ENCODE measurements at places on chromosomes 5 and 9.

GRCh38 chr9:297104-297972 lies 82.7 kb downstream of the DOCK8 start:
- no peak for DNase-seq

GRCh38 chr5:154519359-154519758 lies 41.3 kb upstream of the HAND1 start:
- no peak for DNase-seq

GRCh38 chr9:33289936-33290246 lies 425 bp upstream of the NFX1 start:
- no peak for DNase-seq

- no peak for DNase-seq
These were observed 87.3 kb upstream of the PCSK5 start for GRCh38 chr9:75803130-75803529.

- no peak for DNase-seq
These were observed 18.0 kb downstream of the BARHL1 start for GRCh38 chr9:132600326-132600984.

DNA sequence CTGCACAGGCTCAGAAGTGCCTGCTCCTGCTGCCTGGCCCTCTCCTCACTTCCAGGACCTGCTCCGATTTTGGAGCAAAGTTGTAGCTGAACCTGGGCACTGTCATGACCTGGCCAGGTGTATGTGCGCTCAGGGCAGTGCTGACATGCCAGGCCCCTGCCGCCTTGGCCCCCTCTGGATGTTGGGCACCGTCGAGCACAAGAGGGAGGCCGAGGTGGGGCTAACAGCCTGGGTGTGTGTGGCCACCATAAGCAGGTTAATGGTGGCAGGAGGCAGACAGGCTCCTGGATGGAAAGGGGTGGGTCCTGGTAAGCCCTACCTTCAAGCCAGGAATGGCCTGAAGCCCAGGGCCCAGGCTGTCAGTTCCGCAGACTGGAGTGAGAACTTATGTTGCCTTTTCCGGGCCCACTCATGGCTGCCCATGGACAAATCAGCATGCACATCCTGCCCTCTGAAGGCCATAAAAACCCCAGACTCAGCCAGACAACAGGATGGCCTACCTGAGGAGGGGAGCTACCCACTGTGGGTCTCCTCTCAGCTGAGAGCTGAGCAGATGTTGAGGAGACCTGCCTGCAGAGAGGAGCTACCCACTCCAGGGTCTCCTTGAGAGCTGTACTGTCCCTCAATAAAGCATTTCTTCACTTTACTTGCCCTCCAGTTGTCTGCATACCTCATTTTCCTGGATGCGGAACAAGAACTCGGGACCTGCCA lies 66.2 kb downstream of the NACC2 start:
- no peak for DNase-seq

GRCh38 chr5:59039296-59040023 lies 456.6 kb downstream of the RAB3C start:
- peak; percentile 17 for DNase-seq

- no peak for DNase-seq
These were observed 90.4 kb downstream of the RIC1 start for GRCh38 chr9:5719100-5719926.

DNA sequence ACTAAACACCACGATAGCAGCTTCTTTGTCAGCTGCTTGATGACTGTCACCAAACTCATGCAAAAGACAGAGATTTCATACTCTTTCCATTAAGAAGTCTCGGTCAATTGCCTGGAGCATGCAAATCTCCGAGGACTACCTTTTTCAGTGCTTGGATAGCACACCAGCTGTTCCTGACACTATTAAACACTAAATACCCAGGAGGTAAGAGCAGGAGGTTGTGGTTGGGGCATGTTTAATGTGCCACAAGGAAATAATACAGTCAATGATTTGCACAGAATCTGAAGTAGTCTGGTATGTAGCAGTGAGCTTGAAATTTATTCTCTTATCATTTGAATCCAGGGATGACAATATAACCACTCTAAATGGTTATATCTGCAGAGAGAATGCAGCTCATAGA lies 996.2 kb downstream of the CDH12 start:
- no peak for DNase-seq

DNA sequence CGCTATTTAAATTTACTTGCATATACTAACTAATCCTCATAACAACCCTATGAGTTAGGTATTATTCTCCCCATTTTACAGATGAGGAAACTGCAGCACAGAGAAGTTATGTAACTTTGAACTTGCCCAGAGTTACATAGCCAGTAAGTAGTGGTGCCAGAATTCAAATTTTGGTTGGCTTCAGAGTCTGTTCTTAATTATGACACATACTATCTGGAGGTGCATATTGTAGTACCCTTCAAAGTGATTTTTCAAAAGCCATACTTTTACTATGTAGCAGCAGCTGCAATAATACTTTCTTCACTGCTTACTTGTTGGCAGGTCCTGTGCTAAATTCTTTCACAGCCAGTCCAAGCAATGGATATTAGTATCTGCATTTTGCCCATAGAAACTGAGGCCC lies 16.4 kb downstream of the MAN2A1 start:
- no peak for DNase-seq

- no peak for DNase-seq
These were observed 24.2 kb upstream of the HAPLN1 start for GRCh38 chr5:83744821-83745220.

DNA sequence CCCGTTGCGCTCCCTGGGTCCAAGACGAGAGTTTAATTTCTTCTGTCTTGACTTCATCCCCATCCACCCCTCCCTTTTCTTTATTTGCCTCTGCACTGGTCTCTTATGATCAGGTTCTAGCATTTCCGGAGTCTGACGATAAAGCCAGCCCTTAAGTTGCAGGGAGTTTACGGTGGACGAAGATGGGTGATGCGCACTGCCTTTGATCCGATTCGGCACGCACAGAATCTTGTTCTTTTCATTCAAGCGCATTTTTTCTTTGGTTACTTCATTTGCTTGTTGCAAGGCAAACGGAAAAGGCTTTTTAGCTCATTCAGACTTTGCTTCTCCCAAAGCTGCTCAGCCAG lies 488 bp upstream of the MCTP1 start:
- no peak for DNase-seq

DNA sequence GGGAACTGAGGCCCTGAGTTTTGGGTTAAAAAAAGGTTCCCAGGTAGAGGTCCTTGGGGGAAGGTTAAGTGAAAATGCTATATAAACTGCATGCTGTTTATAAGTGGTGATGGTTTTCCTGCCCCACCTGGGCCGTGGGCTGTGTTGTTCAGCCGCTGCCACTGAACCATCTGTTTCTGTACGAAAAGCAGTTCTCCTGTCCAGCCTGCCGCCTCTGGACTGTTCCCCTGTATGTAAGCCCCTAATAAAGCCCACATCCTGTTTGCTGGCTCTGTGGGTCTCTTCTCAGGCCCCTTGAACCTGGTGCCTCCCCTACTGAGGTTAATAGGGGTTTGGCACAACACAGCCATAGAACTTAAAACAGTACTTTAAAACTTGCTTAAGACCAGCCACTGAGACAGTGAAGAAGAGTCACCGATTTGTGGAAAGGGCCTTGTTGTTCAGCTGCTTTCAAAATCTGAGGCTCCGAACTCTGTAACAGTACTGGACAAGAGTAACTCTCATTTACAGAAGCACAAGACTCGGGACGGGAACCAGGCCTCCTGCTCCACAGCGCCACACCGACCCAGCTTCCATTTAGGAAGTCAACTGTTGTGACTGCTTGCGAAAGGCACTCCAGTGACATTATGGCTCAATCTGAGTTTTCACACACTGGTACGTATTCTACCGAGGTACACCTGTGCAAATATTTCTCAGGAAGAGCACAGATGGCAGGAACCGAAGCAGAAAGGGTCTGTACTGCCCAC lies 192.5 kb downstream of the CDK5RAP2 start:
- no peak for DNase-seq

- no peak for DNase-seq
These were observed 37.0 kb downstream of the IL31RA start for GRCh38 chr5:55888205-55888604.

DNA sequence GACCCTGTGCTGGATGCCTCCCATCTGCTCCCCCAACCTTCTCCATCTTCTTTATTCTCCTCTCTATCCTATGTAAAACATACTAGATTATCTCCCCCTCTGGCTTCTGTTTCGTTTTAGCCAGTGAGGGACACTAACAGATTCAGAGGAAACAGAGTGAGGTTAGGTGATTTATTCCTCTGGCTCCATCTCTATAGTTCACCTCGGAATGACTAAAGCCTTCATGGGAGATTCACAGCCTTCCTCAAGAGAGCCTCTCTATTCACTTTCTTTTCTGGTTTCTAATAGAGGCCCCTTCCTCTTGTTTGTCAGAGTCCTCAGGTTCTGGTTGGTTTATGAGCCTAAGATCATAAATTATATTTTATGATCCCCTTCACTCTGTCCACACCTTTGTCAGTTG lies 633.1 kb upstream of the TYRP1 start:
- no peak for DNase-seq

DNA sequence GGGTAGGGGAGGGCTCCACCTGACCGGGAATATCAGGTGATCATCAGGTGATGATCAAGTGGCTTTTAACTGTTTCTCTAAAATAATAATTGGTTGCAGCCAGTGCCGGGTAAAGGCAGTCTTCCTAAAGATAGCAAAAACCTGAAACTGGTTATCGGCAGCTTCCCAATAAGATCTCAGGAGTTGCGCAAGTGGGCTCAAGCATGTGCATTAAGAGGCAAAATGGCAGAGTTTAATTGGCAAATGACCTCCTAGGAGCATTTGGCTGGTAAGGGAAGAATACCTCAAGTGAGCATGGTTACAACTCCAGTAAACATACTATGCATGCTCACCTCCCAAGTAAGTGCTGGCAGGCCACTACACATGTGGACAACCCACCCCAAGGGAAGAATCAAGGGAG lies 4.2 kb downstream of the C1QTNF3 start:
- DNase-seq = no peak

DNA sequence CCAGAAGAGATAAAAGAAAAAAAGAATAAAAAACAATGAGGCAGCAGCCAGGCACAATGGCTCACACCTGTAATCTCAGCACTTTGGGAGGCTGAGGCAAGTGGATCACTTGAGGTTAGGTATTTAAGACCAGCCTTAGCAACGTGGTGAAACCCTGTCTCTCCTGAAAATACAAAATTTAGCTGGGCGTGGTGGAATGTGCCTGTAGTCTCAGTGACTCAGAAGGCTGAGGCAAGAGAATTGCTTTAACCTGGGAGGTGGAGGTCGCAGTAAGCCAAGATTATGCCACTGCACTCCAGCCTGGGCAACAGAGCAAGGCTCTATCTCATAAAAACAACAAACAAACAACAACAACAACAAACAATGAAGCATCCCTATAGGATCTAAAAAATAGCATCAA lies 121.5 kb downstream of the HMHB1 start:
- DNase-seq = no peak

GRCh38 chr9:113311961-113312360 lies 8.8 kb upstream of the RNF183 start:
- DNase-seq = no peak

GRCh38 chr9:112170235-112170634 lies 4.9 kb downstream of the SUSD1 start:
- no peak for DNase-seq

- DNase-seq = no peak
These were observed 46.8 kb downstream of the ITGA2 start for GRCh38 chr5:53035868-53036381.

GRCh38 chr5:150409638-150410523 lies 2.8 kb downstream of the CD74 start:
- DNase-seq = peak; percentile 87

GRCh38 chr5:270340-270739 lies 1.1 kb upstream of the PDCD6 start:
- DNase-seq = no peak

GRCh38 chr5:155895484-155895883 lies 431.5 kb upstream of the SGCD start:
- no peak for DNase-seq

DNA sequence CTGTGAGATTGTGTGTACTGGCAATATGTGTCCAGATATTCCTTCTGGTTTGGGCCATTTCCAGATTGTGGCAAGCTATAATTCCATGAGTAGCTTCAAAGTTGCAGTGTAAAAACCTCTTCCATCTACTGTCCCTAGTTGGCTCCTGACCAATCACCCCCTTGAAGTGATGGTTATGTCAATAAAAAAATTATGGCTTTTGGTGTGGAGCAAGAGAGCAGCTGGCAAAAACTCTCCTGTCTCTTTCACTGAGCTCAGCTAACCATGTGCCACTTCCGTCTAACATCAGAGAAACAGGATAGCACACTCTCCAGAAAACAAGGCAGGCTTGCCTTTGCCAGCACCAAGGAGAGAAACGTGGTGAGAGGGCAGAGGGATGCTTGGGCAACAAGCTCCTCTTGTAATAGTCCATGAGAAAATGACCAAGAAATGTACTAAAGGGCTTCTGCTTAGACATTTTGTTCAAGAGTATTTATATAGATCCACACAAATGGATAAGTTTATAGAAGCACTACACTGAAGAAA lies 914.4 kb upstream of the SEMA6A start:
- peak; percentile 76 for DNase-seq

DNA sequence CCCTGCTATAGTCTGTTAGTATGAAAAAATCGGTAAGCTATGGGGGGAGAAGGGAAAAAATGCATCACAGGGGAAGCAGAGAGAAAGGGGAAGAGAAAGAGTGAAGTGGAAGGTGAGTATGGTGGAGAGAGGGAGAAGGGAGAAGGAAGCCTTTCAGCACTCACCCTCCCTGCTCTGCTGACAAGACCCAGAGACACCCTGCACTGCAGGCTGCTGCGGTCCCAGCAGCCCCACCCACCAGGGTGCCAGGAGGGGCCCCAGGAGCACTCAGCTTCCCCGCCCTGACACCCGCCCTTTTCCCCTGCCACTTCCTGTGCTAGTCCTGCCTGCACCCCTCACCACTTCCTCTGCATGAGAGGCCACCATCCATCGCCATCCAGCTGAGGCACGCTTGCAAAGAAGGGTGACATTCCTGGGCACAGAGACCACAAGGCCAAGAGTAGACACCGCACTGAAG lies 12.7 kb downstream of the STK10 start:
- DNase-seq = no peak

DNA sequence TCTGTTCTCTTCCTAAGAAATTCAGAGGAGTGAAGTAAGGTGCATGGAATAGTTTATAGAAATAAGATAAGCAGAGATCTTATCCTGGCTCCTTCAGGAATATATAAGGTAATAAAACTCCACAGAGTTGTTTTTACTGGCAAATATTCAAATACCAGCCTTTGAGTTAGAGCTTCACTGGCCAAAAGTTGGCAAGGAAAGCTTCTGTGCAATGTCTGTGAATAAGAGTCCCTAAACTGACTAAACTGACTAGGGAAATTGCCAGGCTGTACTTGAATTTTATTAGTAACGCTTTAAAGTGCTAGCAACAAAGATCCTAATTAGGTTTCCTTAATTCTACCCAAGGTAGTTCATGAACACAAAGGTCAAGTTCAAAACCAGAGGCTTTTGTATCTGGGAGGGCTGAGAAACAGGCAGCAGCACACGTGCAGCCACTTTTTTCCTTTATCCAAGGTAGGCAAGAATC lies 131.1 kb upstream of the MPDZ start:
- DNase-seq = no peak

- DNase-seq = no peak
These were observed 20.2 kb upstream of the ALDOB start for GRCh38 chr9:101455656-101456240.

DNA sequence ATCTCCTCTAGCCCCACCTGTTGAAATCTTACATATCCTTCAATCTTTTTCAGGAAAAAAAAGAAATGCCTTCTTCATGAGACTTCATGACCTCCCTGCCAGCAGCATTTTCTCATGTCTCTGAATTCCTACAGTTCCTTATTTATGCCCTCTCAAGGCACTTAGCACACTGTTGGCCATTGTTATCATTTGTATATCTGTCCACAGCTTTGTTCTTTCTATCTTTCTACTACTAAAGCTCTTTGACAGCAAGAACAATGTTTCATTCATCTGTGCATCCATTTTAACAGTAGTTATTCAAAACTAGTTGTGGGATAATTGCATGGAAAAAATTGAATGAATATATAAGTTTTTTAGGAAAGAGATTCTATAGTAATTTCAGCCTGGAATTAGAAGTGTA lies 20.9 kb upstream of the GZMA start:
- no peak for DNase-seq
